Left ventricle myocardium inferior (tissue), 1 donor: ENCODE measurements at places on chromosomes 5 and 9. TPM values are rescaled to one million over a fixed set of nuclear protein-coding genes. Genes with fewer than 3 reads are reported as not detected.

DNA sequence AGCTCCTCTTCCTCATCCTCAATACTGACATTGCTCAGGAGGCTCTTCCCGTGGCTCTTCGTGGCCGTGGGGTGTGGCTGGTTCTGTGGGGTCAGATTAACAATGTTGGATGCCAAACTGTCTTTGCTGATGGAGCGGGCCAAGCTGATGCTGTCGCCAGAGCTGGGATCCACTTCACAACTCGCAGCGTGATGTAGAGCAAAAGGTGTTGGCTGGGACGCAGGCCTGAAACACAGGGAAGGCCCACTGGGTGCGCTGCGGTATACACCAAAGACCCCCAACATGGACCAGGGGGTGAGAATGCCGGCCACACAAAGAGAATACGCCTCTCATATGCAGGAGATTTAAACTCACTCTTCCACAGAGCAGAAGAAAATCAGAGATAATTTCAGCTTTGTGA, 84.3 kb downstream of the CAMSAP1 start:
- DNase-seq, result no peak
- H3K4me3 ChIP-seq, result no peak overlapping the region
- H3K27me3 ChIP-seq, result no peaks in the 10 kb centered on the region
- peaks cover 83% of the 10 kb centered on the region for H3K36me3 ChIP-seq
- H3K4me1 ChIP-seq, result no peaks in the 10 kb centered on the region
- no peak overlapping the region for H3K27ac ChIP-seq

GRCh38 chr5:100900142-100900795, 2.8 kb downstream of the ST8SIA4 start:
- peak; percentile 26 for DNase-seq
- H3K36me3 ChIP-seq, result no peaks in the 10 kb centered on the region
- peak overlapping the region; percentile 70 for H3K4me3 ChIP-seq
- H3K4me1 ChIP-seq, result peaks cover 43% of the 10 kb centered on the region
- H3K27ac ChIP-seq, result peak overlapping the region; percentile 89

DNA sequence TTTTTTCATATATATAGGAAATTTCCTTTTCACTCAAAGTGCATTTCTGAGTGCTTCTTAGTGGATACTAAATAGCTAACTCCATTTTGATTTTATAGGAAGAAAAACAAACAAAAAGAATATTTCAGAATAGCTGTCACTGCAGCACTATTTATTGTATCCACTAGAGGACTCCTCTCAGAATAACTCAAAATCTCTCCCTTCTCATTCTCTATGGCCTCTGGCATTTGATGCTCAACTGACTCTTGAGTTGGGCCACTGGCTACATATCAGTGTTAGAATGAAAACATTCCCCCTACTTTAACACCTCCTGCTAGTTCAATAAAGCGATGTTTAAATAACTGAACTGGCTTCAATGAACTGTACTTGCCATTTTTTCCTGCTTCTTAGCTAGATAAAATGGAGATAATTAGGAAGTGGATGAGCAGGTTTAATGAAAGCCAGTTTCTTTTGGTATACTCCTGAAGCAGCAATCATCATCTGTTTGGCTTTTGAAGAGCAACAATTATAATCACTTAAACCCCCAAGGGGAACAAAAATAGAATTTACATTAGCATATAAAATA, 16.6 kb upstream of the ELAVL2 start:
- no peak overlapping the region for H3K4me3 ChIP-seq
- peaks cover 50% of the 10 kb centered on the region for H3K27me3 ChIP-seq
- H3K36me3 ChIP-seq, result no peaks in the 10 kb centered on the region
- no peak for DNase-seq

- peak; percentile 49 for DNase-seq
- peaks cover 93% of the 10 kb centered on the region for H3K4me1 ChIP-seq
- H3K27ac ChIP-seq, result peak overlapping the region; percentile 91
- H3K36me3 ChIP-seq, result no peaks in the 10 kb centered on the region
- no peaks in the 10 kb centered on the region for H3K27me3 ChIP-seq
Measured at GRCh38 chr5:149452007-149452664, 73.0 kb upstream of the IL17B start.

GRCh38 chr5:82259172-82259800, 18.9 kb downstream of the RPS23 start:
- peaks cover 6% of the 10 kb centered on the region for H3K4me1 ChIP-seq
- DNase-seq, result no peak
- H3K4me3 ChIP-seq, result no peak overlapping the region
- no peaks in the 10 kb centered on the region for H3K36me3 ChIP-seq
- no peak overlapping the region for H3K27ac ChIP-seq
- H3K27me3 ChIP-seq, result no peaks in the 10 kb centered on the region

DNA sequence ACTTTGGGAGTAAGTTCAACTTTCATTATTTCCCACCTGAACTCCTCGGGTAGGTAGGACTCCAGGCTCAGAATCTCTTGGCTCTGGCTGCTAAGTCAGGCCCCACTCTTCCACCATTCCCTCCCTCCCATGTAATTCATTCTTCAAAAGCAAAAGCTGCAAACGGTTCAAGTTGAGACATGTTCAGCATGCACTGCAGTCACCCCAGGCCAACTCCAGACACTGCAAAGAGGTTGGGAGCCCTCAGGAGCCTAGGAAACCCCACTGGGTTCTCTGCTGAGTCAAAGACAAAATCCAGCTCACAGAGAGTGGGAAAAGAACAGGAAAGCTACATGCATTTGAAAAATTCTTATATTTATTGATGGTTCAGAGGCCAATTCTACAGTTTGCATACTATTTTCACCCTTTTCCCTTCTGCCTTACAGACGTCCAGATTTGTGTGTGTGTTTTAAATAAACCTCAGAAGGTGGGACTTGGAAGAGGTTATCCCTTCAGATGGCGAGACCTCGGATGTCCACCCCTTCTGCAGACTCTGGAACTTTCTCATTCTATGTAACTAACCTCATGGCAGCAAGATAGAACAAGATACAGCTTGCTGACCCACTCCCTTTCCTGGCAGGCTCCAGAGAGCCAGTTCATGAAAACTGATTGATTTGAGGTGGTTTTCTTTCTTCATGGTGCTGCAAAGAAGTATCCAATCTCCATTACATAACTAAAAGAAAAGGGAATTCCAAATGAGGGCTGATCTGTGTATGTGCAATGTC, 65.7 kb upstream of the EQTN start:
- no peaks in the 10 kb centered on the region for H3K27me3 ChIP-seq
- no peak overlapping the region for H3K27ac ChIP-seq
- no peaks in the 10 kb centered on the region for H3K36me3 ChIP-seq
- H3K4me3 ChIP-seq, result no peak overlapping the region
- no peak for DNase-seq

DNA sequence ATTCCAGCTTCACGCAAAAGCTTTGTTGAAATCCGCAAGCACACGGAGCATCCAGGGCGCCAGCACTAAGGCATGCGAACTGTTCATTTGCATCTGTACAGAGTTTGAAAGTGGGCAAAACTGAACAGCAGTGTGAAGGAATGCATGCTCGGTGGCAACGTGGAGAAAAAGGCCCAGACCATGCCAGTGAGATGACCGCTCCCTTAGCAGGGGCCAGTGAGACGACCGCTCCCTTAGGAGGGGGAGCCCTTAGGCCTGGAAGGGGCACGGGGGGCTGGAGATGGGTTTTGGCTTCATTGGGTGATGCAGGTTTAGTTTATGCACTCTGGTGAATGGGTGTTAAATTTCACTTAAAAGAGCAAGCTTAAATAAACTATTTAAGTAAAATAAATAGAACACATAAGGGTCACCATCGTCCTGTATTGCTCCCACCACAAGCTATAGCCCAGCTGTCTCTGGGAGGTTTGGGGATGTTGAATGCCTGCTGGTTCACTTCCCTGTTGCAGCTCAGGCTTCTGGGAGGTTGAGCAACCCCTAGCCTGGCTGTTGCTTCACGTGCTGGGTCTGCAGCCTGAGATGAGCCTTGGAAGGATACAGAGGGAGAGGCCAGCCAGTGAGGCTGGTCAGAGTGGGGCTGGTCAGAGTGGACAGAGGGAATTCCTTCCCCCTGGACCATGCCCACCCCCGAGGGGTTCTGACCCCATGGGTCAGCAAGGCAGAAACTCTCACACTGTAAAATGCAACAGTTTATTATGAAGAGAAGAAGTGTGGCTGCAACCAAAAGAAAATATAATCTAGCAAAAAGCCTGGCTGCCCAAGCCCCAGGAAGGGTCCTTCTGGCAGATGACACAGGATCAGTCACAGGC, 4.6 kb upstream of the FCN1 start:
- peaks cover 5% of the 10 kb centered on the region for H3K27me3 ChIP-seq
- no peak overlapping the region for H3K4me3 ChIP-seq
- no peak overlapping the region for H3K27ac ChIP-seq

DNA sequence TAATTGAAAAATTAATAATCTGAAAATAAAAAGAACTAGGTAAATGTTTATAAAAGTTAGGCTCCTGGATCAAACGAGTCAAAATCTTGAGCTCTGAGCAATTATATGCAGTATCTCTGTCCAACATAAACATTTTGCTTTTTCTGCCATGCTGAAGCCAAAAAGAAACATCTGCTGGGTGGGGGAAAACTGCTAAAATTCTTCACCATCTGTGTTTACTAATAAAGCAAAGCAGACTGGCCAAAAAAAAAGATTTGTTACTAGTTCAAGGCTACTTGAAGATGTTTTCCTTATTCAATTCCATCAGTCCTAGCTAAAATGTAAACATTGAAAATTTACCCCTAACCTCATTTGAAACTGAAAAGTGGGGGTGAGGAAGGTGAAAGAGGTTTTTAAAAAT, 29.7 kb downstream of the GTF3C4 start:
- no peak for DNase-seq
- no peaks in the 10 kb centered on the region for H3K36me3 ChIP-seq
- H3K4me1 ChIP-seq, result no peaks in the 10 kb centered on the region
- H3K4me3 ChIP-seq, result no peak overlapping the region

DNA sequence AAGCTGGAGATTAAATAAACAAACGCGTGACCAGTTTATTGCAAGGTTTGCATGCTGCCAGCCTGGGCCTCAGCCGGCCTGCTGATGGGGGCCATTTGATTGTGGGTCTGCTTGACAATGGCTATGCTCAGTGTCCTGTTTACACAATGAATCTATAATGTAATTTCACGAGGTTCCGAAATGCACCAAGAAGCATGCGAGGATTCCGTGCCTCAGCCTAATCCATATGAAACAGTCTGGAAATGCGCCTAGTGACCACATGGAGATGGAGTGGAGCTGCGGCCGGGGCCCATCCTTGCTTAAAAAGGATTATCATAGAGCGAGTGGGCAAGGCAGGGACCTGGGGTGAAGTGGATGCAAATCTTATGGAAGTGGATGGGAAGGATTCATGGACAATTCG, 382.4 kb downstream of the CDK5RAP2 start:
- H3K4me1 ChIP-seq, result no peaks in the 10 kb centered on the region
- no peak overlapping the region for H3K4me3 ChIP-seq
- H3K27ac ChIP-seq, result no peak overlapping the region
- peaks cover 7% of the 10 kb centered on the region for H3K27me3 ChIP-seq

GRCh38 chr9:98429613-98430012, 174.2 kb upstream of the TBC1D2 start:
- no peak overlapping the region for H3K4me3 ChIP-seq
- no peak overlapping the region for H3K27ac ChIP-seq
- no peaks in the 10 kb centered on the region for H3K36me3 ChIP-seq
- H3K27me3 ChIP-seq, result peaks cover 9% of the 10 kb centered on the region
- H3K4me1 ChIP-seq, result no peaks in the 10 kb centered on the region

DNA sequence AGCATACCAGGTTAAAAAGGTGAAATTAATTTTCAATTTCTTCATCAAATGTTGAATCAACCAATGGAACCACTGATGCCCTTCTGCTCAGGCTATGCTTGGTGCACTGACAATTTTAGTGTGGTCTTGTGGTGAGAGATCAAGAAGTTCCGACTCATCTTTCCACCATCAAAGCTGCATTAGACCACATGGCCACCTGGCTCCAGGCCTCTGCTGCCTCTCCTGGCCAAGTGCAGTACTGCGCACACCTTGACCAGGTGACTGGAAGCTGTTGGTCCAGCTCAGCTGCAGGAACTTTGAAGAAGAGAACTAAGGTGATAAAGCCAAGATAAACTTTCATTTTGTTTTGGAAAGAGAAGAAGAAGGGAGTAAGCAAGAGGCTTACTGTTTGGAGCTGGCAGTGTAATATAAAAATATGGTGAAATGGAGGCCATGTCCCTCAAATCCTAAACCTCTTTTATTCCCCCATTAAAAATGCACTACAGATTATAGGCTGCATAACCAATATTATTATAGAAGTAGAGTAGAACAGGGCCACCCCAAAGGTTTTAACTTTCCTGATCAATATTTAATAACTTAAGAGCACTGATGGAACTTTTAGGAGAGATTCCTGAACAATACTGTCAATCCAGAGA, 315.5 kb upstream of the C9orf72 start:
- no peaks in the 10 kb centered on the region for H3K36me3 ChIP-seq
- no peaks in the 10 kb centered on the region for H3K4me1 ChIP-seq
- DNase-seq, result no peak
- no peaks in the 10 kb centered on the region for H3K27me3 ChIP-seq
- no peak overlapping the region for H3K27ac ChIP-seq
- H3K4me3 ChIP-seq, result no peak overlapping the region

GRCh38 chr5:154648706-154649105, 106.5 kb upstream of the LARP1 start:
- no peak for DNase-seq
- H3K4me1 ChIP-seq, result peaks cover 13% of the 10 kb centered on the region
- no peaks in the 10 kb centered on the region for H3K36me3 ChIP-seq
- peaks cover 12% of the 10 kb centered on the region for H3K27me3 ChIP-seq

GRCh38 chr5:11415751-11416150, 488.5 kb downstream of the CTNND2 start:
- no peak for DNase-seq
- no peaks in the 10 kb centered on the region for H3K27me3 ChIP-seq
- H3K27ac ChIP-seq, result no peak overlapping the region
- H3K36me3 ChIP-seq, result no peaks in the 10 kb centered on the region

DNA sequence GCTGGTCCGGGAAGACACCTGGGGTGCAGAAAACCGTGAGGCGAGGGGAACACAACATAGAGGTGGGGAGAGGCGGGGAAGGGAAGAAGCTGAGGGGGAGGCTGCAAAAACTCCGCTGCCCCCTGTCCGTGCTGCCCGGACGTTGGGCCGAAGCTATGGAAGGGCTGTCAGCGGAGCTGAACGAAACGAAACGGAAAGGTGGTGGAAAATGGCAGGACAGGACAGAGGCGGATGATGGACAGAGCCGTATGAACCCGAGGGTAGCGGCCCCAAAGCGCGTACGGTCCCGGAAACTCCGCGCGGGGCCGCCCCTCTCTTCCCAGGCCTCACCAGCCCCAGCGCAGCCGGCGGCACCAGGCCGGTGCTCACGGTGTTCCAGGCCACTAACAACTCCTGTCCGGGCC, 272 bp downstream of the ANAPC2 start:
- H3K4me3 ChIP-seq, result peak overlapping the region; percentile 100
- H3K27me3 ChIP-seq, result no peaks in the 10 kb centered on the region
- no peak for DNase-seq
- peak overlapping the region; percentile 100 for H3K27ac ChIP-seq
- peaks cover 63% of the 10 kb centered on the region for H3K36me3 ChIP-seq
- H3K4me1 ChIP-seq, result peaks cover 72% of the 10 kb centered on the region

- no peaks in the 10 kb centered on the region for H3K4me1 ChIP-seq
- no peak overlapping the region for H3K4me3 ChIP-seq
- no peaks in the 10 kb centered on the region for H3K27me3 ChIP-seq
- H3K36me3 ChIP-seq, result no peaks in the 10 kb centered on the region
- H3K27ac ChIP-seq, result no peak overlapping the region
Measured at GRCh38 chr5:118832974-118833373, 155.4 kb downstream of the DTWD2 start.

GRCh38 chr9:85716031-85716877, 25.5 kb downstream of the AGTPBP1 start:
- no peaks in the 10 kb centered on the region for H3K27me3 ChIP-seq
- H3K27ac ChIP-seq, result peak overlapping the region; percentile 6
- no peaks in the 10 kb centered on the region for H3K36me3 ChIP-seq

Gene OR1Q1
- not detected for total RNA-seq

Gene DDX46
- 24.4 TPM for total RNA-seq

Gene CXCL14
- total RNA-seq, result 0.49 TPM

Gene SMIM33
- total RNA-seq, result not detected

Gene PRSS3
- total RNA-seq, result not detected

Gene ARHGEF37
- 22.8 TPM for total RNA-seq

Gene NSG2
- total RNA-seq, result 0.08 TPM

Gene ZFR
- 60.3 TPM for total RNA-seq

Gene NUTM2F
- total RNA-seq, result not detected

Gene PCDHGB7
- 7.9 TPM for total RNA-seq

Gene CDKN2B-AS1
- 0.30 TPM for total RNA-seq
